ENCODE measurements at places on chromosomes 7 and 10.

DNA sequence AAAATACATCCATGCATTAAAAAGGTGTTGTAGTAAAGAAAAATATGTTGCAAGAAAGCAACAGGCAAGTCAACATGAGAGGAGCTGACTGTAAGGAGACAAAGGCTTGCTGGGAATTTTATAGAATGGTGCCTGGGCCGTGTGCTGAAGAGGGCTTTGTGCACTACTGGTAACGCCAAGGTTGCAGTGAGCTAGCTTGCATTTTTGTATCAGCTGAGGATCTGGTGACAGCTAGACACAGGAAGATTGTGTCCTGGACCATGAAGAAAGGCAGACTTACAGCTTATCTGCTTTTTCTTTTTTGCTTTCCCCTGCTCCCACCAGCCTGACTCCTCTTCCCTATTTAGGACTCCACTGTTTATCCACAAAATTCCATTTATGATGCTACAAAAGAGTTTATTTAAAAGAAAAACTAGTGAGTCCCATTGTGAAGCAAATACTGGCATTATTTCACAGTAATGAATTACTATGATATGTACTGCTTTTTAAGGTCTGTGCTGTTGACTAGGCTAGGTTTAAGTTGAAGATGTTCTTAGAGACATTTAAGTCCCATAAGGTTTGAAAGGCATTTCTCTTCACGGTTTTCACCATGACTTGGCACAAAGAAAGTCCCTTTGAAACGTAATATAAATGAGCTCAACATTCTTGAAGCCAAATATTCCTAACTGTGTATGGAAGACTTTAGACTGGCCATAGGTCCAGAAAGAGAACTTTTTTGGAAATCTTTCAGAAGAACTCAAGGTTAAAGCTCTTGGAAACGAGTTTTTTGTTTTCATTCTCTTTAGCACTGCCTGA lies 88.6 kb downstream of the SEC23IP start:
- no peak for DNase-seq

DNA sequence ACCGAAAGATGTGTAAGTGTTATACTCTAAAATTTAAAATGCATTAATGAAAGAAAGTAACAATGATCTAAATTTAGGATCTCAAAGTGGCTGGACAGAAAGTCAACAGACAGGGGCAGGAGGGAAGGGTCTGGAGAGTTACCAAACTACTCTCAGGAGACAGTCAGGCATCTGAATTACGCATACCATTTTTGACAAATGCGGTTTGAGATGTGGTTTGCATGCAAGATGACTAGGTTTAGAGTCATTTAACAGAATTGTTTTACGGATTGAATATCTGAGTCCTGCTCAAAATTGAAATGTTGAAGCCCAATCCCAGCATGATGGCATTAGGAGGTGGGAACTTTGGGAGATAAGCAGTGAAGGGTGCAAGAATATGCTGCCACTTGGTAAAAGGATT lies 314.1 kb downstream of the WDR11 start:
- DNase-seq = no peak

DNA sequence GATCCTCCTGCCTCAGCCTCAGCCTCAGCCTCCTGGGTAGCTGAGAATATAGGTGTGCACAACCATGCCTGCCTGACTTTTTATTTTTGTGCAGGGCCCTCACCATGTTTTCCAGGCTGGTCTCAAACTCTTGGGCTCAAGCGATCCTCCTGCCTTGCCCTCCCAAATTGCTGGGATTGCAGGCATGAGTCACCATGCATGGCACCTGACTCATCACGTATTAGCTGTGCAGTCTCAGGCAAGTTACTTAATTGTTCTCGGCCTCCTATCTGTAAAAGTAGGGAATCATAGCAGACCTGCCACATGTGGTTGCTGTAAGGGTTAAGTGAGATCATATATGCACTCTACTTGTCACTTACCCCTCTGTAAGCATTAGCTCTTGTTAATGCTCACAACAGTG lies 117.2 kb downstream of the ANLN start:
- DNase-seq = no peak

- DNase-seq = no peak
Observed at GRCh38 chr7:142594078-142594477, 155.2 kb upstream of the PRSS1 start.

- no peak for DNase-seq
Observed at GRCh38 chr7:57769958-57770357, 320.0 kb downstream of the ZNF716 start.

- DNase-seq = no peak
Observed at GRCh38 chr7:69295977-69296376, 302.3 kb upstream of the AUTS2 start.

DNA sequence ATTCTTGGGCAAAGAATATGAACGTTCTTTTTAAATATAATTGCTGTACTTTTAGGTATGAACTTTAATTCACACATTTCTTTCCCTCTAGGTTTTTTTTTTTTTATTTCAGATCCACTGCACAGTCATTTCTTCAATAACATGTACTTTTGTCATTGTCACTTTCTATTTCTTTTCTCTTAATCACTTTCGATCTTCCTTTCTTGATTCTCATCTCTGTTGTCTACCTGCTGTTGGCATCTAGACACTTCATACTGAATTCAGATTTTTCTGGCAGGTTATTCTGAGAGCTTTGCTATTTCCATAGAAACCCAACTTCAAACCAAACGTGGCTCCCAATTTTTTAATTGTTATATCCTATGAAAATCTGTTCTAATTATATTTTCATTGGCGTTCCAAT lies 211.7 kb upstream of the KLF6 start:
- no peak for DNase-seq

DNA sequence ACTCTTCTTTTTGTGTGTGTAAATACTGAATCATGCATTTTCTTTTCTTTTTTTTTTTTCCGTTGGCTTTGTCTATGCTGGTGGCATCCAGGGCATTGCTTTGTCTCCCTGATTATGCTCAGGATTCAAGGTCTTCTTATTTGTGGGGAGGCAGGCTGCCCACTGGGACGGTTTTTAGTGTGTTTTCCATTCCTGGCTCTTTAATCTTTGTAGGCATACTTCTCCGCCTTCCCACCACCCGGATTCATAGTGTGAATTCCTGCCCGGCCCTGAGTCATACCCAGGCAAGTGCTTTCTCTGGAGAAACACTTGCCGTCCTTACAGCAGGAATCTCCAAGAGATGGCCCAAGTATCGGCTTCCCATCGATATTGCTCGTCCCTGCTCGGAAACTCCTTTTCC lies 5.2 kb downstream of the ZNF655 start:
- peak; percentile 76 for DNase-seq

DNA sequence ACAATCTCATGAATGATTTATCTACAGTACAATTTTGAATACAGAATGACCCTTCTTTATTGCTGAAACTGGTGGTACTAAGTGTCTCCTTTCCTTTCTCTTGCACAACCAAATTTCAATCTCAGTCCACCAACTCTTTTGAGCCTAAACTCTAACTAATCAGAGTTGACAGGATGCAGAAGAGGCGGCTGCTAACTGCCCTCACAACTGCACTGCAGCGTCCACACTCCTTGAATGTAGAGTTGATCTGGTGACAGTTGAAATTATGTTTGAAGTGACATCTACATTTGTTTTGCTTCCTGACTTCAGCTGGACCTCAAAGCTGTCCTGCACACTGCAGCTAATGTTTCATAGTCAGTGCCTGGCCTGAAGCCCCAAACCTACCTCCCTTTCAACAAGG lies 139.6 kb downstream of the ZMYND11 start:
- no peak for DNase-seq

- no peak for DNase-seq
Observed at GRCh38 chr7:204326-204725, 12.0 kb downstream of the FAM20C start.

- no peak for DNase-seq
Observed at GRCh38 chr7:97107192-97107800, 10.2 kb upstream of the SDHAF3 start.

DNA sequence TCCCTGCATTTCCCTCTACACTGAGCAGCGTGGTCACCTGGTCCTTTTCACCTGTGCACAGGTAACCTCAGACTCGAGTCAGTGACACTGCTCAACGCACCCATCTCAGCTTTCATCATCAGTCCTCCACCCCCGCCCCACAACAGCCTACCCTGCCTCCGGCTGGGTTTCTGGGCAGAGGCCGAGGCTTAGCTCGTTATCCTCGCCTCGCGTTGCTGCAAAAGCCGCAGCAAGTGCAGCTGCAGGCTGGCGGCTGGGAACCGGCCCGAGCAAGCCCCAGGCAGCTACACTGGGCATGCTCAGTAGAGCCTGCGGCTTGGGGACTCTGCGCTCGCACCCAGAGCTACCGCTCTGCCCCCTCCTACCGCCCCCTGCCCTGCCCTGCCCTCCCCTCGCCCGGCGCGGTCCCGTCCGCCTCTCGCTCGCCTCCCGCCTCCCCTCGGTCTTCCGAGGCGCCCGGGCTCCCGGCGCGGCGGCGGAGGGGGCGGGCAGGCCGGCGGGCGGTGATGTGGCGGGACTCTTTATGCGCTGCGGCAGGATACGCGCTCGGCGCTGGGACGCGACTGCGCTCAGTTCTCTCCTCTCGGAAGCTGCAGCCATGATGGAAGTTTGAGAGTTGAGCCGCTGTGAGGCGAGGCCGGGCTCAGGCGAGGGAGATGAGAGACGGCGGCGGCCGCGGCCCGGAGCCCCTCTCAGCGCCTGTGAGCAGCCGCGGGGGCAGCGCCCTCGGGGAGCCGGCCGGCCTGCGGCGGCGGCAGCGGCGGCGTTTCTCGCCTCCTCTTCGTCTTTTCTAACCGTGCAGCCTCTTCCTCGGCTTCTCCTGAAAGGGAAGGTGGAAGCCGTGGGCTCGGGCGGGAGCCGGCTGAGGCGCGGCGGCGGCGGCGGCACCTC lies at the start of the genes KLLN and PTEN:
TSS of gene KLLN (minus strand) at position 481 of the 891 bp plus-strand sequence. CDS start 1,046 bp downstream, outside the sequence.
TSS of gene PTEN (plus strand) at position 573 of the 891 bp plus-strand sequence. CDS start 845 bp downstream, outside the sequence.
- DNase-seq = peak; percentile 91

- no peak for DNase-seq
Observed at GRCh38 chr10:97788552-97789442, 17.0 kb upstream of the SFRP5 start.

GRCh38 chr10:62527019-62527827 lies 153.1 kb downstream of the ZNF365 start:
- no peak for DNase-seq

DNA sequence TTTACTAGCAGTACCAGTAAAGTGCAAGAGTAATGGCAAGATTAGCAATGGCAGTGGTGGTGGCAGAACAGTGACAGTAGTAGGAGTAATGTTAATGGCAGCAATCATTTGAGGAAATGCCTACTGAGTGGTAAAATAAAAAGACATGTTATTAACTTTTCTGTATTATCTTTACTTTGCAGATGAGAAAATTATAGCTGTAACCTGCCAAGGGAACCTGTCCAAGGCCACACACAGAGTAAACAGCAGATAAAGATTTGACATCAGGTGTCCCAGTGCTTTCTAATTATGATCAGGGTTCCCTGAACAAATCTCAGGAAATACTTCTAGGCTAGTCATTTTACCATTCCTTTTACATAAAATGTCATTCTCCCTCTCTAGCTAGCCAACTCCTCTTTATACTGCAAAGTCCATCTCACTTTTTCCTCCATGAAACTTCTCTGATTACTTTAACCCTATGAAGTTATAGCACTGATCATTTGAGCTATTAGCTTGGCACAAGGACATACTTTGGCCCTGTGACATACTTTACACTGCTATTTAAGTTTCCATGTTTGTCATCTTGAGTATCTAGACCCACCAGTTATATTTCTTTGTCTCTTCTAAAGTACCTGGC lies 219.1 kb downstream of the TAX1BP1 start:
- DNase-seq = no peak

- no peak for DNase-seq
Observed at GRCh38 chr7:137402536-137403352, 59.2 kb upstream of the PTN start.

- DNase-seq = no peak
Observed at GRCh38 chr7:189719-190118, 2.7 kb upstream of the FAM20C start.

GRCh38 chr10:84543948-84544347 lies 215.6 kb downstream of the CCSER2 start:
- DNase-seq = no peak

DNA sequence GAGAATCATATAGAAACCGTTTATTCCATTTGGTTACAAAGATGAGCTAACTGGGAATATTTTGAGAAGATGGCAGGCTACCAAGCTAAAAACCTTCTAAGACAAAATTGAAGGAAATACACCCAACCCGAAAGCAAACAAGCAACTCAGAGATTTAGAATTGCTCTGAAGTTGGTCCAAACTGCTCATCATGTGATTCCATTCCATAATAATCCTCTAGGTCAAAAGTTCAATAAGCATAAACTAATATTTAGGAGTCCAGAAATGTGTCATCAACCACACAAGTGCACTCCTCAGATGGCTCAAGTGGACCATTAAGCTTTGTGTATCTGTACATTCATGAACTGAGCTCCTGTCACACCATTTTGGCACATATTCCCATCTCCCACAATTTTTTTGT lies 28.7 kb downstream of the DGKI start:
- DNase-seq = peak; percentile 29

DNA sequence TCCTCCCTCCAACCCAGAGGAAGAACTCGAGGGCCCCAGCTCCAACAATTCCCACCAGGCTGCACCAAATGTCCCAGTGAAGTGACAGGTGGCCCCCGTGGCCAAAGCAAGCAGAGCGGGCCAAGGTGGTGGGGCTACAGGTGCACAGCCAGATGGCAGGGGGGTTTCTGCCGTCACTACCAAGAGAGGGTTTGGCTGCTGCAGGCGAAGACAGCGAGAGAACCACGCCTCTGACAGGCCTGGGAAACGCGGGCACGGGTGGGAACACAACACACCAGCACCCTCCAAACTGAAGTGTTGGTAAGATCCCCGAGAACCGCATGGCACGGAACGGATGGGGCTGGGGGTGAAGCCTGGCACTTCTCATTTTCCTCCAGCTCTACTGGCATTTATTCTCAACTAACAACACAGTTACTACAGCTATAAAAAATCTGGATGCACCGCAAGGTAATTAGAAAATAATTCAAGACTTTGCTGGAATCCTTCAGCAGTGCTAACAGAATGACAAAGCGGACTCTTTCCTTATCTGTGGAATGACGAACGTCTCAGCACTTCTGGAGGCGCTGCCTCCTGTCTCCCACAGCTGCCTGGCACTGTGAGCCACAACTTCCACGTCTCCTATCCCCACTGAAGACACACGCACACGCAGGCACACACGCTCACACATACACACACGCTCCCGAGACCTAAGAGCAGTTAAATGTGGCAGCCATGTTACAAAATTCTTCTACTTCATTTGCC lies 167.9 kb downstream of the TCERG1L start:
- DNase-seq = no peak

- DNase-seq = peak; percentile 43
Observed at GRCh38 chr7:40298421-40298820, 163.6 kb downstream of the SUGCT start.

GRCh38 chr10:8073691-8074416 lies 19.4 kb downstream of the GATA3 start:
- no peak for DNase-seq

GRCh38 chr7:48048113-48048512 lies 12.8 kb downstream of the C7orf57 start:
- no peak for DNase-seq

- DNase-seq = peak; percentile 97
Observed at GRCh38 chr10:73771722-73772280, 10.0 kb upstream of the CHCHD1 start.

- no peak for DNase-seq
Observed at GRCh38 chr10:92323079-92323478, 32.1 kb downstream of the MARCHF5 start.
